ENCODE measurements at places on chromosomes 11 and 22.
A peak's percentile ranks its signal among the peaks of the same experiment; 100 is the strongest.

- DNase-seq = peak; percentile 2
Measured at GRCh38 chr22:20315337-20316216, 4.3 kb downstream of the DGCR6L start.

GRCh38 chr11:17410606-17411379 is 22.3 kb upstream of the KCNJ11 start:
- no peak for DNase-seq

DNA sequence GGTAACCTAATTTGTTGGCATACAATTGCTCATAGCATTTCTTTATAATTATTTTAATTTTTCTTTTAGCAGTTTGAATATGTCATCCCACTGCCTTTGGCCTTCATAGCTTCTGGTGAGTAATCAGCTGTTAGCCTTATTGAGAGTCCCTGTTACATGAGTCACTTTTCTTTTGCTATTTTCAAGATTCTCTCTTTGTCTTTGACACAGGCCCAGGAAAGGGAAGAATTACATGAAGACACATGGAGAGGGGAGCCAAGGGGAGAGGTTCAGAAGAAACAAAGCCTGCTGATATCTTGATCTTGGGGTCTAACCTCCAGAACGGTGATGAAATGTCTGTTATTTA is 418.2 kb downstream of the METTL15 start:
- no peak for DNase-seq

DNA sequence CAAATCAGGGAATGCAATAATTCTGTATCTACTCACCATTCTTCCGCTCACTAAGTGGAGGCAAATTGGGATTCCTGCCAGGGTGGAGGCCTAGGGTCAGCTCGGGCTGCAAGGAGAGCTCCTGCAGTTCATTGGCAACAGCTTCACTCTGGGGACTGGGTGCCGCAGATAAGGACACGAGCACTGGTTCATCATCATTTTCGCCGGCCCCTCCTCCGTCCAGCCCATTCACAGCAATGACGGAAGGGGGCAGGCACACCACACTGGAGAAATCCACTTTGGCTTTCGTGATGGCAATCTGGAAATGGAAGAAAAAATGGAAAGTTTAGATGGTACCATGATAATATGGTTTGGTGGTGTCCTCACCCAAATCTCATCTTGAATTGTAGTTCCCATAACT is 84.4 kb downstream of the MRTFA start:
- no peak for DNase-seq

GRCh38 chr11:267491-267994 is 10.7 kb upstream of the NLRP6 start:
- DNase-seq = no peak

DNA sequence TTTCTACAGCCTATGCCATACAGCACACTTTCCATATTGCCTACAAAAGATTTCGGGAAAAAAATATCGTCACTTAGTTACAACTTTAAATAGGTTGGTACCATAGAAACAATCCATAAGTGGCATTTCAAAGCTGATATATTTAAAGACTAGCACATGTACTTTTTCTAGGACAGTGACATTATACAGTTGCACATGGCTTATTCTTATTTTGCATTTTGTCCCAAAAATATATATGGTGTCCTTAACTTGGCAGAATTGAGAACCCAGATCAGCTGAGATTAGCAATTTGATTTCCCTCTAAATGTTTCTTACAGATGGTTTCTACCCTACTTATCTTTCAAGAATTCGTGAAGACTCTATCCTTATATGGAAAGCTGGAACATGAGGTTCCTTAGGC is 3.7 kb upstream of the TFIP11 start:
- DNase-seq = no peak

DNA sequence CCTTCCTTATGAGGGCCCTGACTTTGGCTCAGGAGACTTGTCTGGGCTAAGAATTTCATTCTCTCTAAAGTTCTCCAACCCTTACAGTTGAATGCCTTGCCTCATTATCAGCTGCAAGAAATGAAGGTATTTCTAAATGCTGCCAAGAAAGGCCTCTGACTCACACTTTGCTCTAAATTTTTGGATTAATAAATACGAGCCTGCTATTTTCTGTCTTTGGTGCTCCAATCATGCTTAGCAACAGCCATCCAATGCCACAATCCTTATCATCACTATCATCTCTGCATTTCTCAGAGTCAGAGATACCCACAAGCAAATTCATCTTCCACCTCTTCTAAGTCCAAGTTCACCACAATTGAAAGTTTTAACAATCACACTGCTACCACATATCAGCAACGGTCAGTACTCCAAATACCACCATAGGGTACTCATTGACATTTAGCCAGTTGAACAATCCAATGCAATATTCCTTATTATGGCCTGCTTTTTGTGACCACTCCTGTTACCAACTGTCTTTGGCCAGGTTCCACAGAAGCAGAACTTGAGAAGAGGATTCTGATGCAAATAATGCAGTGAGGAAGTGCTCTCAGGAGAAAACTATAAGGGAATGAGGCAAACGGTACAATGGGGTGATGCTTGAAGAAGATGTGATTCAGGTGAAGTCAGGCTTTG is 5.7 kb downstream of the PATE2 start:
- no peak for DNase-seq

GRCh38 chr11:31817054-31817620 is 6.0 kb upstream of the PAX6 start:
- peak; percentile 73 for DNase-seq

DNA sequence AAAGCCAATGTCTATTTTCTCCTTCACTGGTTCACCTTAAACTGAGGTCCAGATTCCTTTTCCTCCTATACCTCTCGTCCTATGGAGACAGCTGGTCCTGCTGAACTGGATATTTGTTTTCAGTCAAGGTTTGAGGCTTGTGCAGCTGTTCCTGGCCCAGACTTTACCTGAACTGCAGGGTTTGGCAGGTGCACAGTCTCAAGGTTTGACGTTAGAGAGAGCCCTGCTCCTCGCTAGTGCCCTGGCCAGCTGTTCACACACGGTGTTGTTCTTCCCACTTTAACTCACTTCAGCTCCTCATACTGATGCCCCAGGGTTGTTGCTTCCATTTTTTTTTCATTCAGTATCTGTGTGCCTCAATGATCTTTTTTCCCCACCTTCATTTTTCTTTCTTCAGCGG is 74.0 kb upstream of the TTC12 start:
- no peak for DNase-seq

- peak; percentile 49 for DNase-seq
Measured at GRCh38 chr22:46561435-46561905, 24.1 kb upstream of the CELSR1 start.

GRCh38 chr22:17774206-17774925 is at the start of gene BID:
Gene BID, minus strand, starts transcription at chr22:17774469. Its CDS starts 24,353 bp downstream, at chr22:17750116.
- peak; percentile 56 for DNase-seq

GRCh38 chr11:118265954-118266353 is 1.9 kb upstream of the MPZL2 start:
- no peak for DNase-seq

DNA sequence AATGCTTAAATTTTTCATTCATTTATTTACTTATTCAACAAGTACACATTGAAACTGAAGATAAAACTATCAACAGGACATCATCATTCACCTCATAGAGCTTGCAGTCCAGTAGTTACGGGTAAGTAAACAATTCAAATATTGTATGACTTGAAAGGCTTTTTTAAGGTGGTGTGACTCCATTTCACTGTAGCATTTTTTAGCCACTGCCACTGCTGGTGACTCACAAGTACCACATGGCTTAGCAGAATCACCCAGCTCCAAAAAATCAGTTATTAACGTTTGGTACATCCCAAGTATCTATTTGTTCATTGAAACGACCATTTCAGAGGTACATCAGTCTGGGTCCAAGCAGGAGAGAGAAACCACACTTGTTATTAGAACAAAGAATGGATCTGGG is 427.9 kb upstream of the DDI1 start:
- DNase-seq = no peak

GRCh38 chr22:23401910-23402274 is 178.2 kb downstream of the IGLL1 start:
- DNase-seq = no peak

GRCh38 chr11:116445108-116446047 is 327.4 kb downstream of the BUD13 start:
- DNase-seq = no peak

- peak; percentile 65 for DNase-seq
Measured at GRCh38 chr22:38069372-38070249, 12.4 kb downstream of the PICK1 start.

DNA sequence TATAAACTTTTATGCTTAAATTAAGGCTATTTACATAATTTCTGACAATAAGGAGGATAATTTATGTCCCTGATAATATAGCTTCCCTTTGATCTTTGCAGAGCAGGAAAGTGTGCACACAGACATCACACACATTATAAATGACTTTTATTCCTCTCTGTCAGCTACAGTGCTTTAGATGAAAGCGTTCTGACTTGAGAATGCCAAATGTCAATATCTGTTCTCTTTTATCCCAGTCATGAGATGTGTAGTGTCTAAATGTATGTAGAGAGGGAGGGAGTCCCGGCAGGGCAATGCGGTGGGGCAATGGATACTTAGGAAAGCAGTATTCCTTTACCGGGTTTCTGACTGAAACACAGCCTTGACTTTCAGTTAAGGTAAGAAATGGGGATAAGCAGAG is 225.4 kb upstream of the CHORDC1 start:
- no peak for DNase-seq

GRCh38 chr22:28480000-28480715 is 199.5 kb downstream of the TTC28 start:
- no peak for DNase-seq

DNA sequence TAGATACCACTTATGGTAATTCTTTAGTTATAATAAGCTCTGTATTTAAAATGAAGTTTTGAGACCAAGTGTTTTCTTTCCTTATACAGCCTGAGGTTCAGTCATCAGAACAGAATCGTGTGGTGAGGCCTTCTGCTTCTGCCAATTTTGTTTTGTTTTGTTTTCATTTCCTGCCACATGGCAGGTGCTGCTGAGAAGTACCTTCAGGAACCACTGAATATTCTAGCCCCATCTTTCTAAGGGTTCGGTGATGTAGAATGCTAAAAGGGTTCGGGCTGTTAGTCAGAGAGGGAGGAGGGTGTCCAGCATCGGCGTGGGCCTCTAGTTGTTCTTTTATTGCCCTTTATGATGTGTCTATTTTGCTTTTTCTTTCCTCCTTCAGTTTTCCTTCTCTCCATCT is 25.8 kb downstream of the TNRC6B start:
- DNase-seq = no peak

GRCh38 chr11:28799316-28799715 is 691.1 kb downstream of the METTL15 start:
- DNase-seq = no peak

DNA sequence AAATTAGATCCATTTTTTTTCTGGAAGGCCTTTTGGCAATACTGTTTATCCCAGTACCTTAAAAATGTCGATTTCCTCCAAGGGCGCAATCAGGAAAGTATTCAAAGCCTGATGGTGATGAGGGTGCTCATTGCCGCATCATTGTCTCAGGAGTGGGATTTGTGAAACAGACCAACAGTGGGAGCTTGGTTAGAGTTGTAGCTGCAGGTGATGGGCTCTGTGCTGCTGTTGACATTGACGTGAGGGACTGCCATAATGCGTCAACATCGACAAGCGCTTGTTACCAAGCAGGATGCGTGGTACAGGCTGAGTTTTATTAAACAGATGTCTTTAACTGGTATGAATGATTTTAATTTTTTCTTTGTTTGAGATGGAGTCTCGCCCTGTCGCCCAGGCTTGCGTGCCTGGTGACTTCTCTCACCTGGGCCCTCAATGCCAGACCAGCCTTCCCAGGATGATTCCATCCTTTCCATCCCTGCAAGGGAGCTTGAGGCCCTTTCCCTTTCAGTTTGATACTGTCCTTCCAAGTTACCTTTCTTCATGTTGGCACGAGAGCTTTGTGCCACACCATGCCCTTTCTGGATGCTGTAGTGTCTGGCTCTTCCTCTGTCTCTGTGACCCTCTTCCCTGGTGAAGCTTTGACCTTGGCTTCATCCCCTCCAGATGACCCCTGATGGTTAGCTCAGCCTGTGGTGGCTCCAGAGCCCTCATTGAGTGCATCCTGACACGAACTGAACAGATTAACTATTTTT is 10.6 kb downstream of the MED15 start:
- no peak for DNase-seq

DNA sequence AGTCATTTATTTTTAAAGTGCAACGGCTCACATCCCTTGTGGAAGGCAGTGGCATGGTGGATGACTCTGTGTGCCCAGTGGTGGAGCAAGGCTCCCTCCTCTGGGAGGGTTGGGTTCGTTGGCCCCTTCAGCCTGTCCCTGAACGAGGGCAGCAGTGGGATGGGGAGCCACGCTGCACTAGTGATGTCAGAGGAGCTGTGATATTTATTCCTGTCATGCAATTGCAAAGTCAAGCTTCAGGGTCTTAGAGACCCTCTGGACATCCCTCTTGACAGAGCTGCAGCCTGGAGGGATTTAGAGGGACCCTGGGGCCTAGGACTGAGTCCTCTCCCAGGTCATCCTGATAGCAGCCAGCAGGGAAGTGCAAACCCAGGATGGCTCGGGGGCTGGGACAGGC is 78.2 kb upstream of the NARS2 start:
- DNase-seq = no peak

DNA sequence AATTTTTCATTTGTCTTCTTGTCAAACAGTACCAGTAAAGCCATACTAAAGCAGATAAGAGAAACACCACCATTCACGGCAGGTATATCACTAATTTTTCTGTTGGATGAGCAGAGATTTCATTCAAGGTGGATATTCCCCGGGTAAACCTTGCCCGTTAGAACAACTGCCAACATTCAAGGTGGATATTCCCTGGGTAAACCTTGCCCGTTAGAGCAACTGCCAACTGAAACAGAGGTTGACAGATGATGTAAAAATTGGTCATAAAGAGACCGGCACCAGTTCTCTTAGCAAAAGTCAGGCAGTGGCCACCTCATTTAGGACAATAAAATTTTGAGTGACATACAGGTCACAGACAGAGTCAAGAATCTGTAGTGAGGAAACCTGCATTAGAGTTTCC is 423.4 kb upstream of the SYN3 start:
- DNase-seq = no peak

- DNase-seq = no peak
Measured at GRCh38 chr22:24706054-24706453, 68.5 kb downstream of the PIWIL3 start.

DNA sequence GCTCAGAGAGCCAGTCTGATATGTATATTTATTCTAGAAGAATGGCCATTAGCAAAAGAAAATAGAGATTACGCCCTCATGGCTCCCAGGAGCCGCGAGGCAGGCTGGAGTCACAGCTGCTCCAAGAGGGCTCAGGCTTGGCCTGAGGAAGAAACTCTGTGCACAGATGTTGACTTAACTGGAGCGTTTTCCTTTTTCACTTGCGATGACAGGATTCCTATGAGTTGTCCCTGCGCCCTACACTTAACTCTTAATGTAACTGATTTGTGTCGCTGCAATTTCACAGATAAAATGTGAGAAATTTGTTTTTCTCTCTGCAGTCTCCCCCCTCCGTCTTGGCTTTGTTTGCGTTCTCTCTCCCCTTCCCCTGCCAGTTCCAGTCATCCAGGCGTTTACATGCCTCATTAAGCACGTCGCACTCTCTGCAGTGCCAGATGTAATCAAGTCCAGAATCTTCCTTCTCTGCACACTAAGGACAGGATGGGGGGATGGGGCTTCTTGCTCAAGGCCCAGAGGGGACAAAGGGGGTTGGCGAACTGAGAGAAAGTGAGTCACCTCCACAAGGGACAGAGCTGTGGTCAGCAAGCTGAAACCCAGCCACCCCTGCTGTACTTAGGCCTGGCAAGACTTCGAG is 1060.1 kb downstream of the NTM start:
- peak; percentile 84 for DNase-seq

- no peak for DNase-seq
Measured at GRCh38 chr11:133516845-133517244, 15.5 kb downstream of the OPCML start.

- DNase-seq = no peak
Measured at GRCh38 chr22:31825513-31825912, 71.7 kb downstream of the DEPDC5 start.

Data from retina (tissue), 1 donor.